ENCODE measurements at places on chromosomes 4 and X.

GRCh38 chr4:126552321-126552720, 1080.4 kb upstream of the INTU start:
- DNase-seq = no peak

DNA sequence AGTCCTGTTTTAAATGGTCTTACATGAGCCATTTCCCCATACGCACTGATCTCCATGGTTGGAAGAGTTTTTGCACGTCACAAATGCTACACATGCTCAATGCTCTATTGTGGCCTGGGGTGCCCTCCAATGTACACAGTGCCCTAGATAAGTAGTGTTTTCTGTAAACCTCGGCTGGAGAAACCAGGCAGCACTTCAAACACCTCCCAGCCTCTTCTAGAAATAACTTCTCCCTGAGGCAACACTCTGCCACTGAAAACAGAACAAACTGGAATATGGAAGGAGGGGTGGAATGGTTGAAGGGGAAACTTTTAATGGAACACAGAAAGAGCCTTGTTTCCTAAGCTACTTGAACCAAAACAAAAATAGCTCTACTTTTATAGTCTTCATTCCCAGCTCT, 123.9 kb upstream of the CBR4 start:
- DNase-seq = no peak

DNA sequence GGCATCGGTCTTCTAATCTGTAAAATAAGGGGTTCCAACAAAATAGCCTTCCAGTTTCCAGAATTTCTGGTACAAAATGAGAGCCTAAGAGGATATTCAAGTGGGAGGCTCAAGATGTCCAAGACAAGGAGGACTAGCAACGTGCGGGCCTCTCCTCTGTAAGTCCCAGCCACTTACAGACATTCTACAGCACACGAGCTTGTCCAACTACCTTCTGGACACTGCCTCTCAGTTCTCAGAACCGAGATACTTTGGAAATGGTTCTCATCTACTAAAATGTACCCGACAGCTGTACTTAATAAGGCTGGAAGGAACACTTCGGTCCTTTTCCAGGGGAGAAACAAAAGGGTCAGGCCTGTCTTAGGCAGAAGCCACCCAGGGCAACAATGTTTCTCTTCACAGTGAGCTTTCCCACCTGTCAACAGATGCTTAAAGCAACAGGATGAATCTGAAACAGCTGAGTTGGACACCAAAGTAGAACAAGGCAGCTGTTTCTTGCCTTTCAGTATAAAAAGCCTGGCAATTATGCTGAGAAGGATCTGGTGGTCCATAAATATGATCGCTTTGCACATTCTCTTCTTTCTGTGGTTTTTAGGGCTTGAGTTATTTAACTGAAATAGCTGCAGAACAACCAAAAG, 127.0 kb downstream of the HS6ST2 start:
- no peak for DNase-seq

GRCh38 chr4:142366769-142367181, 479.3 kb downstream of the INPP4B start:
- DNase-seq = no peak

GRCh38 chr4:150265806-150266205, 187.6 kb downstream of the DCLK2 start:
- DNase-seq = no peak

DNA sequence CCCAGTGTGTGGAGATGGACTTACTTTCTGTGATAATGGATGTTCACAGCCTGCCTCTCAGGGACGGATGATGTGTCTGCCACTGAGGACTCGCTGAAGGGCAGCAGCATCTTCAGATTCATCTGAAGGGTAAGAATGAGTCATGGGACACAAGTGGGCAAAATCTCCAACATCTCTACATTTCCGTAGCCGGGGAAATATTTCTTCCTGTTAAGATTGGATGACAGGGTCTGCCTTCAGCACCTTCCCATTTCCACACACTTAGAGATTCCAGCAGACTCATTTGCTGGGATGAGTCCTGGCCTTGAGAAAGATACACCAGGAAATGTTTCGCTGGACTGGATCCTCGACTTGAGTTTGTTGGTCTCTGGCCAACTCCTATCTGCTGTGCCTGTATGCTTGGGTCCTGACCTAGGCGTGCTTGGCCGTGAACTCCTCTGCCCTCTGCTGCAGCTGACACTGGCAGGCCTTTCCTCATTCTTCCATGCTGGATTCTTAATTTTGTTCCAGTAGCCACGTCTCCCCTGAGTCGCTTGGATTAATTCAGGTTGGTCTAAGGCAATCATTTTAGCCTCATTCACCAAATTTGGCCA, 46.5 kb upstream of the SOD3 start:
- no peak for DNase-seq

Measured in stimulated activated CD4-positive, alpha-beta T cell treated with anti-CD3 and anti-CD28 coated beads, Interleukin-2, amount 100 ng/mL, for 48 hours (primary cell).